ENCODE measurements at places on chromosomes 16 and 17.
A peak's percentile ranks its signal among the peaks of the same experiment; 100 is the strongest.

- no peak for DNase-seq
These were observed 29.6 kb downstream of the DNAH3 start for GRCh38 chr16:21120976-21121520.

DNA sequence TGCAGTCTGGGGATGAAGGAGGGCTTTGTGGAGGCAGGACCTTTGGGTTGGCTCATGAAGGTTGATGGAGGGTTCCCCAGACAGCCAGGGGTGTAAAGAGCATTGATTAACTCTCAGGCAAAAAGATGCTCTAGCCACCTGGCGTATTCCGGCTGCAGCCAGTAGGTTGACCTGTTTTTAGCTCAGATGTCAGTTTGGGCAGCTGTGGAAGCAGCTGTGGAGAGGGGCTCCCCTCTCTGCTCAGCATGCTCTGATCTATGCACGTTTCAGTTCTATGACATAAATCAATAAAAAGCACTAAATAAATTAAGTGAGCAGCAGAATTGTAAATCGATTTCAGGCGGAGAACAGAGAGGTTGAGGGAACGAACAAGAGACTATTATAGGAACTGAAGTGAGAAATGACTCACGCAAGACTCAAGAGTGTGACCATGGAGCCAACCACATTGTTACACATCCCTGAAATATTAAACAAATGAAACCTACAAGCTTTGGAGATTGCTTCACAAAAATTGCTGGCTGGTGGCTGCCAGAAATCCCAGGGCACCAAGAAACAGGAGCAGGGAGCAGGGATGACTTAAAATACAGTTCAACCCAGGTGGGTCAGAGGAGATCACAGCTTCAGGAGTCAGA lies 111.9 kb downstream of the GSG1L start:
- DNase-seq: no peak

GRCh38 chr17:57107498-57108101 lies 22.6 kb downstream of the AKAP1 start:
- no peak for DNase-seq

DNA sequence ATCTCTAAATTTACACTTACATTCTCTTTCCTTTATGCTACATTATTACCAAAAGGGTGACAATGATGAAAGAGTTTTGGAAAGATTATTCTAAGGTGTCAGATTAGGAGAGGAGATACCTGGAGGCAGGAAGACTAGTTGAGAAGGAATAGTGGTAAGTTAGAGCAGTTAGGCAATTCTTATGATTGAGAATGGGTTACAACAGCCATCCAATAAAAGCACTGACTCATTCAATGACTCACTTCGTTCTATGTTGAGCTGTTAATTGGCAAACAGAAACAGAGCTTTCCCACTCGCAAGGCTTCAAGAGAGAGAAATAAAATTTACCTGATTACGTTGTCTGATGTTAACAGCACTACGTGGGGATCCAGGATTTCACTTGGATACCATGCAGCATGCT lies 5.8 kb downstream of the NUP88 start:
- no peak for DNase-seq

GRCh38 chr17:50257676-50258224 lies 16.5 kb upstream of the TMEM92 start:
- DNase-seq: no peak

- no peak for DNase-seq
These were observed 53.2 kb downstream of the NDEL1 start for GRCh38 chr17:8488901-8489300.

DNA sequence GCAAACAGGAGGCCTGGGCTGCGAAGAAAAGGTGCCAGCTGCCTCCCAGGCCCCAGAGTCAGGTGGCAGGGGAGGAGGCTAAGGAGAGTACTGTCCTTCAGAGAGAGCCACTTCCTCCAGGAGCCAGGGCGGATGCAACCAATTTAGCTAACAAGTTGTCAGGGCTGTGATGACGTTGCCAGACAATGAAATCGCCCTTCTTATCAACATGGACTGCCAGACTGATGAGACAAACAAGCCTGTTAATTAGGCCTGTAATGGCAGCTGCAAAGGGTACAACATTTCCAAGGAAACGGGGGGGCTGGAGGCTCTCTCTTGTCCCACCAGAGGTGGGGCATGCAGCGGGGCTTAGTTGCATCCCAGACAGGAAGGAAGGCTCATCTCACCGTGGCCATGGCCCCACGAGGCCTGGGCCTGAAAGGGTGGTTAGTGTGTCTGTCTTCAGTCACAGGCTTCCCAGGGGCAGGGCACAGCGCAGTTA lies 111.8 kb downstream of the SDK2 start:
- no peak for DNase-seq

GRCh38 chr17:17826342-17826713 lies 10.5 kb downstream of the SREBF1 start:
- no peak for DNase-seq

- DNase-seq: peak; percentile 37
These were observed 15.7 kb downstream of the CAVIN1 start for GRCh38 chr17:42407289-42407836.

DNA sequence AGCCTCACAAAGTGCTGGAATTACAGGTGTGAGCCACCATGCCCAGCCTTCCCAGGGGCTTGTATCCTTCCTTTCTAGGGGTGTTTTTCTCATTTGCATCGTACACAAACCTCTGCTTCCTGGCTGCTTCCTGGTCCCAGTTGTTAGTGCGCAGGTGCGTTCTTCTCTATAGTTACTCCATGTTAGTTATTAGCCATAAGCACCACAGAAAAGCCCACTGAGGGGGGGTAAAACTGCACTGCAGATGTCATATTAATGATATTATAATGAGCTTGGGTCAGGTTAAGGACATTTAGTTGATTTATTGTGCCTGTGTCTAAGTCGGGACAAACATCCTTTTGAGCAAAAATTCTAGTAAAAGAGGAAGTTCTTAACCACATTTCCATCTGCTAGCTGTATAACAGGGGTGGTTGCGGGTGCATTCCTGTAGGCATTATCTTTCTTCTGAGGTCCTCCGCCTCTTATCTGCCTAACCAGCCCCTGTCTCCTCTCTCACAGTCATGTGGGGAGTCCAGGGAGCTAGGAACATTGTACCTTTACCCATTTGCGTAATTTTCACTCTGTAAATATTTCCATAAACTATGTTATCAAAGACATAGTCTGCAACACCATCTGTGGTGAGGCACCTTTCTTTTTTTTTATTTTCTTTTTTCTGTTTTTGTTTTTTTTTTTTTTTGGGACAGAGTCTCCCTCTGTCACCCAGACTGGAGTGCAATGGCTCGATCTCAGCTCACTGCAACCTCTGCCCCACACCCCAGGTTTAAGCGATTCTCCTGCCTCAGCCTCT lies 23.6 kb upstream of the ATF7IP2 start:
- no peak for DNase-seq

DNA sequence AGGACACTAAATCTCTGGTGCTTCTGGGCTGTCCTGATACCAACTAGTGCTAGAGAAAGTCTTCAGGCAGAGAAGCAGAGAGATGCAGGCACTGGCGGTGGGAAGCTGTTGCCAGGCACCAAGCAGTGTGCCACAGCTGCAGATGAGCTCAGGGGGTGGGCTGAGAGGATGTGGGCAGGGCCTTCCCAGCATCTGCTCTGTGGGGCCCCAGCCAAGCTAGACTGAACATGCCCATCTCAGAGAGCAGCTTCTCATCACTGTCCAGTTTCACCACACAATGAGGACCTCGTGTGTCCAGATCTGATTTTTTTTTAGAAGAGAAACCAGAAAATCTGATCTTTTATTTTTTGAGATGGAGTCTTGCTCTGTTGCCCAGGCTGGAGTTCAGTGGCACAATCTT lies 17.1 kb downstream of the PSKH1 start:
- DNase-seq: no peak

- no peak for DNase-seq
These were observed 35.7 kb downstream of the ATF7IP2 start for GRCh38 chr16:10421596-10421995.
